ENCODE measurements at places on chromosomes 16 and 17.
A peak's percentile ranks its signal among the peaks of the same experiment; 100 is the strongest.

DNA sequence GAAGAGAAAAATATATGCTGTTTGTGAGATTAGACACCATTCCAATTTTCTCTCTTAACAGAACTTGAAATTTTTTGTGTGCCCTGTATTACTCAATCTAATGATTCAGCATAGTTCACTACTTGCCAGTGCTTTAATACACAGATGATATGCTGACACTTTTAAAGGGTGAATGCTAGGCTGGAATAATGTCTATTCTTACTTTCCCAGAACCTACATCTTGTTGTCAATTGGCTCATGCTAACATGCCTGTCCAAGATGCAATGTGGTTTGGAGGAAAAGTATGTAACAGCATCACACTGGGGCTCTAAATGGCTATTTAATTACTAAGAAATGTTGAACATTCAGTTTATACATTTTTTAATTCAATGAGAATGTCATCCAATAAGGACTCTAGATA, 7.6 kb upstream of the MAP2K6 start:
- DNase-seq, result no peak

DNA sequence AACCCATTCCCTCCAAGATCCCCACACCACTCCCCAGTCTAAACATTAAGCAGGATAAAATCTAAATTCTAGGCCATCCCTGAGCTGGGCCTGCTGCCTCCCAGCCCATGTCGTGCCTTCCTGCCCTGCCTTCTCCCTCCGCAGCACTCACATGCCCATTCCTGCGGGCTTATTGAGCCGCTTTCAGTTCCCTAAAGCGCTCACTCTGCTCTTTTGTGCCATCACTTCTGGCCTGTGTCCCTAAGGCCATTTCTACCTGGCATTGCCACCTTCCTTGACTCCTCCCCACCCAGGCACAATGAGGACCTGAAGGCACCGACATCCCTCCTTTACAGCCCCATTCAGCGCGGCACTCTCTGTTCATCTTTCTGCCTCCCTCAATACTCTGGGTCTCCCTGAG, 13.0 kb upstream of the RAB5C start:
- DNase-seq, result no peak

DNA sequence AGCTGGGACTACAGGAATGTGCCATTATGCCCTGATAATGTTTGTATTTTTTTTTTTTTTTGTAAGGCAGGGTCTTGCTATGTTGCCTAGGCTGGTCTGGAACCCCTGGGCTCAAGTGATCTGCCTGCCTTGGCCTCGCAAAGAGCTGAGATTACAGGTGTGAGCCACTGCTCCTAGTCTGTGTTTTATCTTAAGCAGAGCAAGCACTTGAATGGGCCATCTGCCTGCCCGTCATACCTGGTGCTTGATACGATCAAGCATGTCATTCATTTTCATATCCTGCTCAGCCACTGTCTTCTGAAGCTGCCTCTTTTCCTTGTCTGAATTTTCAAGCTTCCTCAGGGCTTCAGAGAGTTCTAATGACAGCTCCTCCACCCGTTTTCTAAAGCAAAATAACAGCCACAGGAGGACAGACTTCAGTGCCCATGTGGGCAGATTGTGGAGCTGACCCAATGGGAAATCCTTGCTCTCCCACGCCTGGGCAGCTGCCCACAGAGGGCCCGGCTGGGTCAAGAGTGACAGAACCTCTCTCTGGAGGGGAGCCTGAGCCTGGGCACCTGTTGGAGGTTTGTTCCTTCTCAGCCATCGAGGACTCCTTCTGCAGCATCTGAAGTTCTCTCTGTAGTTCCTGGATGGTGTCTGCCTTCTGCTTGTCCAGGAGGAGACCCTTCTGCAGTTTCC, 36.5 kb downstream of the DHX38 start:
- DNase-seq, result no peak

DNA sequence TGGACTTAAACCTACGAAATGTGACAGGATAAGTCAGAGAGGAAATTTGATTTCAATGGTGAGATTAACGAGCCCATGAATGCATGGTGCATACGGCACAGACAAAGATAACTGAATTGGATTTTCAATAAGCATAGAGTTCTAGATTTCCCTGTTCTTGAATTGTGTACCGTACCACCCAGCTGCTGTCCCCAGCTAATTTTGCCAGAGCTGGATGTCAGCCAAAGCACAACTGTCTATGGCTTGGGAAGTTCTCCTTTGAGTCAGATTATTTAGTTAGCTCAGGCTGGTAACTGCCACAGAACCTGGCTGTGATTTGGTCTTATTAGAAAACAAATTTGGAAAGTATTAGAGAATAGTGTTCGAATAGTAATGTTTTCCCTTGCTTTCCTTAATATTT, 143.1 kb downstream of the CDH13 start:
- no peak for DNase-seq

- no peak for DNase-seq
These were observed 8.3 kb downstream of the IST1 start for GRCh38 chr16:71903608-71904007.

DNA sequence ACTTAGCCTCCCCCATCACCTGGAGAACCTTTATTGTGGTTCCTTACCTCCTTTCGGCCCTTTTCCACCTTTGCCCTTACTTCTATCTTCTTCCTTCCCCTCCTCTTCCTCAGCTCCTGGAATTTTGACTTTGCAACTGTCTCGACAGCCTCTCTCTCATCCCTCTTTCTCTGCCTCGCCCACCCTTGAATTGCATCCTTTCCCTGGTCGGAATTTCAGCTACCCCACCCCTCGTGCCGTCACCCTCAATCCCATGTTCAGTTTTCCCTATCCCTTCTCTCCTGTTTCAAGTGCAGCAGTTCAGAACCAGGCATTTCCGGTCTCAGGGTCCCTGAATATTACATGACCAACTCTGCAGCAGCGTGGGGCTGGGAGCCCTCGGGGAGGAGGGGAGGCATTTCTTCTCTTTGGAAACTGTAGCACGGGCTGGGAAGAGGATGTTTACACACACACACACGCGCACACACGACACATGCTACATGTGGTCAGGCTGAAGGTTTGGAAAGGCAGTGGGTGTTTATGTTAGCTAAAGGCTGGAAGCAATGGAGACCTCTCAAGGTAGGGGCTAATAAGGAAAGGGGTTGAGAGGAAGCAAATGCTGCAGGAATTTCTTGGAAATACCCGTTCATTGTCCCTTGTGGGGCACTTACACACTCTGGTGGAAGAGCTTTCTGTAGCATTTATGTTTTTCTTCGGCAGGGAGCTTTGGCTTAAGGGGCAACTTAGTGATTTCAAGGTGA, 971 bp downstream of the MINK1 start:
- peak; percentile 47 for DNase-seq

DNA sequence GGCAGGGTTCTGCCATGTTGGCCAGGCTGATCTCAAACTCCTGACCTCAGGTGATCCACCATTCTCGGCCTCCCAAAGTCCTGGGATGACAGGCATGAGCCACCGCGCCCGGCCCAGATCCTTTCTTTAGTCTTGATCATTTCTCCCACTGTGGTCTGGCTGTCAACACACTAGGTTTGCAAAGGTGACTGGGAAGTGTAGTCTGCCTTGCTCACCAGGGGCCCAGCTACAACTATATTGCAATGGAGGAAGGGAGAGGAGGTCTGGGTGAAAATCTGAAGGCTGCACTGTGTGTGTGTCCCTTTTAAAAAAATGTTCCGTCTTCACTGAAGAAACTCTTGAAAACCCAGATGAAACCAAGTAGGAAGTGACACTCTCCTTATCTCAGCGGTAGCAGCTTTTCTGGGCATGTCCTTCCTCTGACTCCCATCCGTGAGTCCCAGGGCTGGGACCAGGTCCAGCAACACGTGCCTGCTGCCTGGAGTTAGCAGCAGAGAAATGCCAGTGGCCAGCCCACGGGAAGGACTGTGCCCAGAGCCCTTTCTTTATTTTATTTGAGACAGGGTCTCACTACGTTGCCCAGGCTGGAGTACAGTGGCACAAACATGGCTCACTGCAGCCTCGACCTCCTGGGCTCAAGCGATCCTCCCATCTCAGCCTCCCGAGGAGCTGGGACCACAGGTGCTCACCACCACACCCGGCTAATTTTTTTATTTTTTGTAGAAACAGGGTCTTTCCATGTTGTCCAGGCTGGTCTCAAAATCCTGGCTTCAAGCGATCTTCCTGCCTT, 17.8 kb upstream of the KIF19 start:
- no peak for DNase-seq

Data from transverse colon (tissue), 4 donors.